Stimulated activated CD4-positive, alpha-beta T cell treated with anti-CD3 and anti-CD28 coated beads, Interleukin-12 subunit alpha, Interleukin-12 subunit beta, amount 100 ng/mL, for 24 hours (primary cell): ENCODE measurements at places on chromosomes 11 and 22.

DNA sequence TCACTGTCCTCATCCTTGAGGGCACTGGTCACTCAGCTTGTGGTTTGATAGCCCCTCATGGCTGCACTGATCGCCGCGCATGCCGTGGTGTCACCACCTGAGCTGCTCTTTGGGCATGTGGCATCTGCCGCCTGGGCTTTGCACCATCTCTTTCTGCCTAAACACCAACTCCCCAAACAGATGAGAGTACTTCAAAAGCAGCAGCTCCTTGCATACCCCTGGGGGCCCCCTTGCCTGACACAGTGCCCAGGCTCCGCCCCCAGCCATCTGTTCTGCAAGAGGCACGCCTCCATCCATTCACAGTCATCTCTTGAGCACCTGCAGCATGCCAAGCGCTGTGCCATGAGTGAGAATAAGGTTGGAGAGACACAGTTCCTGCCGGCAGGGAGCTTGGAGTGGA is 104.5 kb upstream of the B3GAT1 start:
- no peak for DNase-seq

GRCh38 chr11:105449100-105449734 is 160.7 kb upstream of the GRIA4 start:
- no peak for DNase-seq

DNA sequence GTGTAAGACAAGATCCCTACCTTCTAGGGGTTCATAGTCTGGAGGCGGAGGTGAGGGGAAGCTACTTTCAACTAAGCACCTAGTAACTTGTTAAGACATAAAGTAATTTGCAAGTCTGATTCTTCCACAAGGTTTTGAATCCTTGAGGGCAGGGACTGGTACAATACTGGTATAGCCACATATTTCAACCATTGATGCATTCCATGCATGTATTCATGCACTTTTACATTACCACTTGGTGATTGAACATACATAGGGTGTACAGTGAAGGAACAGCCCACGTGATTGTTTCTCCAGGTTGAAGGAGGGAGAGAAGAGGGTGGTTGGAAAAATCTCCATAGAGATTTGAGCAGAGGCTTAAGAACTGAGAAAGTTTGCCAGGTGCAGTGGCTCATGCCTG is 62.0 kb upstream of the PAX6 start:
- no peak for DNase-seq

DNA sequence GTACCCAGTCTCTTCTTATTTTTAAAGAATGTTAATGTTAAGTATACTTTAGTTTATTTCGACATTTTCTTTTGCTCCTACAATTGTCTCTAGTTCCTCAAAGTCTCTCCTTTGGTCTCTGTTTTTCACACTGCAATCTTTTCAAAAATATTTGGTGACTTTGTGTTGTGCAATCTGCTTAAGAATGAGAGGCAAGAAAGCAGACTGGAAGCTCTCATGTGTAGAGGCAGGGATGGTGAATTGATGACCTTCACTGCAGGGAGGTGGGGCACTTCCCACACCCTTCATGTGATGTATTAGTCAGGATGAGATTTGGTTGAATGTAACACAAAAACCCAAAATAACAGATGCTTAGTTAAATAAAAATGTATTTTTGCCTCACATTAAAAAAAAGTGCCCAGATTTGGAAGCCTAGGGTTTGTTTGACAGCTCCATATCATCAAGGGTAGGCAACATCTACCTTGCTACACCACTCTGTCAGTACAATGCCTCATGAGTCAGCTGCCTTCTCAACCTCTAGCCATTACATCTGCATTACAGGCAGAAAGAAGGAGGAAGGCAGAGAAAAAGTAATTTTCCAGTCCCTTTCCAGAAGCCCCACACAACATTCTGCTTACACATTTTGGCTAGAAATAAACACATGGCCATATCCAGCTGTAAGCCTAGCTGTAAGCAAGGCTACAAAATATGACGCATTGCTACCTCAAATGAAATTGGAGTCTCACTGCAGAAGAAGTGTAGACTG is 3.8 kb upstream of the MMP27 start:
- DNase-seq, result no peak

GRCh38 chr22:20111689-20112622 is 3.9 kb upstream of the RANBP1 start:
- DNase-seq, result no peak
